ENCODE measurements at places on chromosomes 5 and 9.

DNA sequence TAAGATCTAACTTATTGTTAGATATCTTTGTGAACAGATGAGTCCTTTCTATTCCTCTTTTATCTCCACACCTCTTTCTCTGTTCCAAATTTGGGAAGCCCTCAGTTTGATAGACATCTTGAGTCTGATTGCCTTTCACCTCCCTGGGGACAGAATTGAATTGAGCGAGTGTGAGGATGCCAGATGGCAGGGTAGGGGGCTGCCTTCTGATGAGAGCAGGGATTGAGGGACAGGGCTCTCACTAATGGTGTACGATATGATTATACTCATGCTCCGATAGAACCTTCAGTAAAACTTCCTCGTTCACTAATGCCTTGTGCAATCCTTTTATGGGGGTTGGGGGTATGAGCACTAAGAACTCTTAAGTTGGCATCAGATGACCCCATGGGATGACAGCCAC is 172.1 kb upstream of the DAP start:
- no peak for DNase-seq

DNA sequence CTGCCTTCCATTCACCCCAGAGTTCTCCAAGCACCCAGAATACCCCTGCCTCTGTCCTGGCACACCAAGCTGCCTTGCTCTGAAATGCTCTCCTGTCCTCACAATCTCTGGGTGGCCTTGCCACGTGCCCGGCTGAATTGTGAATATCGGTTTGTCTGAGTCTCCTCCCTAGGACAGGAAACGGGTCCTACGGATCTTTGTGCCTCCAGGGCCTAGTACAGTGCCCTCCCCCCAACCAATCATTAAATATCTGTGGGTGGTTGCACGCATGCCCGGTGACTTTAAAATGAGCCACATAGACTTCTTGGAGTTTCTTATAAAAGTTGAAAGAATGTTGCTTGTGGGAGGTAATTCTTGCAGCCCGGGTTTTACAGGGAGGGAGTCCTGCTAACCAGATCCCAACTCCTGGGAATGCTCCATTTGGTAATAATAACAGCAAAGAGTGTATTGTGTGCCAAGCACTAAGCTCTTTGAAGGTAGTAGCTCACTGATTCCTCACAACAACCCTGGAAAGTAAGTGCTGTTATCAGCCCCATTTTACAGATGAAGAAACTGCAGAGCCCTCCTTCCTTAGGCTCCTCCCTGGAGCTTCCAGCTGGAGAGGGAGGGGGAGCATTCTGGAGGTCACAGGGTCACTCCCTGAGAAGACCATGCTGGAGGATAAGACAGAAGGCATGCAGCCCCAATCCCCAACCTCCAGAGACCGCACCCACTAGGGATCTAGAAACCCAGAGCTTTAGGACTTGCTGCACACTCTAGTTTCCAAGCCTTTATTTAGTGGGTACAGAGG is 23.4 kb downstream of the URM1 start:
- peak; percentile 38 for DNase-seq

- DNase-seq = no peak
Observed at GRCh38 chr9:76620996-76621395, 143.2 kb upstream of the PCA3 start.

DNA sequence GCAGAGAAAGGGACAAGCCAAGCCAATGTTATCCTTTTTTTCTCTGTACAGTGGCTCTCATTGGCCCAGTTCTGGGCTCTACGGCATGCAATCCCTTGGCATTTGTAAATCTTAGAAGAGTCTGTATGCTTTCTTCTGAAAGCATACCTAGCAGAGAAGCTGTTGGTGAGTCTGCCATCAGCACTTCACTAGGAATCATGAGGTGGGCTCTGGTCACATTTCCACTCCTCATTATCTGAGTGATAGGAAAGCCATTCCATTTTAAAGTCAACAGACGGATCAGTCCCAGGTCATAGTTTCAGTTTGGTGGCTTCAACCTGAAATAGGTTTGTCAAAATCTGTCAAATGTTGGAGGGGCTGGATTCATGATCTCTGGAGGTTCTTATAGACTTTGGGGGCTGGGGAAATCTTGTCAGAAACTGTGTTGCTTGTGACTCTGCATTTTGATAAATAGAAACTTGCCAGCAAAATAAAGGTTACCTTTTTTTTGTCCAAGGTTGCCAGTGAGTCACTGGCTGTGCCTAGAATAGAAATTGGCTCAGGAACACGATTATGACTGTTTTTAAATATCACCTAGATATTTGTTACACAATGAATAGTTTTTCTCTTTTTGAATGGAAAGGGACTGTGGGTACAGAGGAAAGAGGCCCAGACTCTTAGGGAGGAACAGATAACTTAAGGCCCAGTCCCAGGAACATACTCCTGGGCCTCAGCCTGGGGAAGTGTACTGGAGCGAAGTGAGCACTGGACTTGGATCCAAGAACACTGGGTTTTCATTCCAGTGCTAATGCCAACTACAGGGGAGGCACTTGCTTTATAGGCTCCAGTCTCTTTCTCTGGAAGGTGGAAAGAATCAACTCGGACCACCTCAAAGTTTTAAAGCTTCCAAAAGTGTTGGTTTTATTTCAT is 183.1 kb downstream of the NMUR2 start:
- DNase-seq = no peak

- no peak for DNase-seq
Observed at GRCh38 chr5:140342896-140343295, 3.5 kb downstream of the HBEGF start.

DNA sequence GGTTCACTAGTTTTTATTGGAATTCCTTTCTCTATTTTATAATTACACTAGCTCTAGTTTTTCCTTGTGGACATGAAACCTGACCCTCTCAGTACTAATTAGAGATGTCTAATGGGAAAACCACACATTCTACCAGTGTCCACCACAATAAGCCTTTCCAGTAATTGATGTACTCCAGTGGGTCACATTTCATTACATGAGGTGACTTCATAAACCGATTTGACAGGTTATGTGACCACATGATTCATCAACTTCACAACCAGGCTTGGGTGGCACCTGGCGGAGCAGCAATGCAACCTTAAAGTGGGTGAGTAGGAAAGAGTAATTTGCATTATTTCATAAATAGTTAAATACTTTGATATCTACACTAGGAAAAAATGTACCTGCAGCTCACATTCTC is 284.2 kb upstream of the ADAMTS16 start:
- no peak for DNase-seq

DNA sequence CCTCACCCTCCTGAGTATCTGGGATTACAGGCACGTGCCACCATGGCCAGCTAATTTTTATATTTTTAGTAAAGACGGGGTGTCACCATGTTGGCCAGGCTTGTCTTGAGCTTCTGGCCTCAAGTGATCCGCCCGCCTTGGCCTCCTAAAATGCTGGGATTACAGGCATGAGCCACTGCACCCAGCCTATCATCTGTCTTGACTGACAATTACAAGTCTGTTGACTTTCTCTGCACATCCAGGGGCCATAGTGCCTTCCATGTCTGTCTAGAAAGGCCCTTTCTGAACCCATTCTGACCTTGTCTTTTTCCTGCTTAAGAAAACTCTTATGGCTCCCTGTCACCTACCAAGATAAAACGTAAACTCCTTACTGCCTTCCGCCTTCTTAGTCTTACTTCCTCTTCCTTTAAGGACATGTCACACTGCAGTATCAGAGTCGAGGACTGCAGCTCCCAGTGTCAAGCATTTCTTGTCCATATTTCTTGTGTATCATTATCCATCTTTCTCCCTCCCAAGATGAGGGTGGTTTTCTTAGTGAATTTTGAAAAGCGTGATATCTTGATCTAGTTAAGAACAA is 49.9 kb upstream of the SHB start:
- DNase-seq = no peak

GRCh38 chr9:122812736-122813135 is 12.8 kb downstream of the OR1K1 start:
- DNase-seq = no peak

GRCh38 chr9:93257808-93258331 is 73.9 kb downstream of the WNK2 start:
- no peak for DNase-seq

DNA sequence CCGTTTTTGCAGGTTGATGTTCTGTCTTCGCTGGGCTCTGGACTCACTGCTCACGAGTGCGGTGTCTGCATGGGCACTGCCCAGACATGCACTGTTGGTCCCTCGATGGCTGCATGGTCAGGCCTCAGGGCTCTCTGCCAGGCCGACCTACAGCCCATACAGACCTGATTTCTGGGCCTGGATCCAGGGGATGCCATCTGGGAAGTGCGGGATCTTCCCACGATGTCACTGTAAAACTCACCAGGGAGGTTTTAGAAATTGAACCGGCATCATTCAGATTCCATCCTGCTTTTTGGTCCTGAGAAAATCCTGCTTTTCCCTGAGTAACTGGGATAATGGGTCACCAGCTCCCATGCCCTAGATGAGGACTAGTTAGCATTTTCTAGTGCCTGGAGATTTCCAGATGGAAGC is 9.1 kb downstream of the S1PR3 start:
- peak; percentile 29 for DNase-seq

- DNase-seq = peak; percentile 40
Observed at GRCh38 chr5:78972654-78973428, 12.3 kb downstream of the ARSB start.

- DNase-seq = no peak
Observed at GRCh38 chr5:173699966-173700365, 83.5 kb upstream of the BOD1 start.

- no peak for DNase-seq
Observed at GRCh38 chr5:65072850-65073249, 304.1 kb downstream of the CWC27 start.

GRCh38 chr5:167982-168660 is 23.2 kb upstream of the LRRC14B start:
- DNase-seq = peak; percentile 99

- no peak for DNase-seq
Observed at GRCh38 chr9:79120533-79120932, 451.2 kb upstream of the TLE4 start.

GRCh38 chr5:112975721-112976431 is 722 bp upstream of the DCP2 start:
- DNase-seq = no peak

DNA sequence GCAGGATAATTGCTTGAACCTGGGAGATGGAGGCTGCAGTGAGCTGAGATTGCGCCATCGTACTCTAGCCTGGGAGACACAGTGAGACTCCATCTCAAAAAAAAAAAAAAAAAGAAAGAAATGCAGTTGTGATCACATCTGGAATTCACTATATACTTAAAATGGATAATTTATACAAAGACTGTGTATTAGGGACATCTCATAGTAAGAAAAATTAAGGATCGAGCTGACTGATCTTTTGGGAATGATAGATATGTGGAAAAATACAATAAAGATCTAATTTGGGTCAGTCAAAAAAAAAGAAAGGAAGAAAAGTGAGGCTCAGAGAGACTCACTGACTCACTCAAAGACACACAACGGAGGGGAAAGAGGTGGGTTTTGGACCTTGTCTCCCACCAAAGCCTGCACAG is 73.2 kb upstream of the STXBP1 start:
- DNase-seq = peak; percentile 75

- DNase-seq = no peak
Observed at GRCh38 chr5:883475-884181, 9.0 kb downstream of the BRD9 start.

GRCh38 chr5:157486221-157486681 is 26.2 kb downstream of the NIPAL4 start:
- DNase-seq = no peak

DNA sequence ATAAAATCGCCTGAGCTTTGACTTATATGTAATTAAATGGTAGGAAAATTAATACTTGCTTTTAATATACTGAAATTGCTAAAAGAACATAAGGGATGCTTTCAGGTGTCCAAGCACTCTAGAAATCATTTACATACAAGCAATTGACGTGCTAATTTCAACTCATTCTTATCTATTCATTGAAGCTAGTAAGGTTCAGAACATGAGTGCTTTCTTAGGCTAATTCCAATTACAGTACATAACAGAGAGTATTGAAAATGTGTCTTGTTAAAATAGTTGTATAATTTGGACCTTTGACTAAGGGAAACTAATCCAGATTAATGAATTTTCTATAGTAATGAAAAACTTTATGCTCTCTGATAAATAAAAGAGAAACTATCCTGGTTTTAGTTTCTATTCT is 1016.4 kb upstream of the TYRP1 start:
- no peak for DNase-seq

DNA sequence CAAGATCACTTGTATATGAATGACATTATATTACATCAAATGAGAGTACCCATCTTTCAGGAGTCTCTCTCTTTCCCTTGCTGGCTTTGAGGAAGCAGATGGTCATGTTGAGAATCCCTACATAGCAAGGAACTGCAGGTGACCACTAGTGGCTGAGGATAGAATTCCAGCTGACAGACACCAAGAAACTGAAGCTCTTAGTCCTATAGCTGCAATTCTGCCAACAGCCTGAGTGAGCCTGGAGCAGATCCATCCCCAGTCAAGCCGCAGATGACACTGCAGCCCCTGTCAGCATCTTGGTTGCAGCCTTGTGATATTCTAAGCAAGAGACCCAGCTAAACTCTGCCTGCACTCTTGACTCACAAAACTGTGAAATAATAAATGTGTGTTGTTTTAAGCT is 531.5 kb downstream of the CSNK1G3 start:
- no peak for DNase-seq

- DNase-seq = no peak
Observed at GRCh38 chr5:136162008-136162407, 29.4 kb downstream of the SMAD5 start.

- DNase-seq = peak; percentile 60
Observed at GRCh38 chr9:35114840-35115628, 628 bp downstream of the ATOSB start.

- DNase-seq = peak; percentile 99
Observed at GRCh38 chr9:125126019-125126746, 17.1 kb downstream of the SCAI start.

DNA sequence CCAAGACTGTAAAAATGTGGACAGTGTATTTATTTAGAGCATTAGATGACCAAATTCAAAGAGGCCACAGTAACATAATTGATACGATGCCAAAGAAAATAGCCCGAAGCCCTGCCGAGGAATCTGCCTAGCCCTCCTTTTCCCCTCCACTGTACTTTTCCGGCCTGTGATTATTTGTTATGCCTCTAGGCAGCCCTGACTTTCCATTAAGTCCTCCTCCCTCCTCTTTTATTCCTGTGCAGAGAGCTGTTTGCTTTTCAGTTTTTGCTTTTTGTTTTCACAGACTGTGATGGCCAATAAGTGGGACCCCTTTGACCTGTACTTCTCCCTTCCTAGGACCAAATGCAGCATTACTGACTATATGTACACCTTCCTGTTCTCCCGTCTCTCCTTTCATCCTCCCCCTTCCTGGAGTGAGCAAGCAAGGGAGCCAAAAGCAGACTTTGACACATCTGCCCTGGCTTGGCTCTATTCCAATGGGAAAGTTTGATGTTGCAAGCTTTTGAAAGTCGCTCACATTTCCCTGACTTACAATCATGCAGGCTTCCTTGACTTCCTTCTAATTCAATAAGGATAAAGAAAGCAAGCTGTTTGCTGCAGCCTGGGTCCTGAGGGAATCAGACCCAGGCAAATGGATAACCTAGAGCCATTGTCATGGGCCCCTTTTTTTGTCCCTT is 76.1 kb downstream of the NREP start:
- DNase-seq = peak; percentile 97
